Jurkat, Clone E6-1 (cell line): ENCODE measurements at places on chromosomes 12 and 14.

DNA sequence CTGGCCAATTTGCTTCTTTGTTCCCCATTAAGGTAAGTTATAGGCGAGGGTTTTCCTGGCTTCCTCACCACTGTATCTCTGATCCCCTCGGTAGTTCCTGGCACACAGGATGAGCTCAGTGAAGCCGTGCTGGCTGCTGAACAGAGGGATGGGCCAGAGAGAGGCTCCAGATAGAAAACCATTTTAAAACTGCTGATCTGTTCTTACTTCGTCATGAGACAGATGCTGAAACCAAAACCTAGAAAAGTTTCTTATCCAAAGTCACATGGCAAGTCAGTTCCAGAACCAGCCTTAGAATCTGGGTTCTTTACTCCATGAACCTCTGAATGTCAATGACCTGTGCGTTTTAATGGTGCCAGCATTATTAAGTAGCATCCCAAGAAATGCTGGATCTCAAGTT lies 76.3 kb upstream of the RIN3 start:
- DNase-seq, result no peak

GRCh38 chr14:63781686-63782085 lies 53.8 kb upstream of the SGPP1 start:
- no peak for DNase-seq

DNA sequence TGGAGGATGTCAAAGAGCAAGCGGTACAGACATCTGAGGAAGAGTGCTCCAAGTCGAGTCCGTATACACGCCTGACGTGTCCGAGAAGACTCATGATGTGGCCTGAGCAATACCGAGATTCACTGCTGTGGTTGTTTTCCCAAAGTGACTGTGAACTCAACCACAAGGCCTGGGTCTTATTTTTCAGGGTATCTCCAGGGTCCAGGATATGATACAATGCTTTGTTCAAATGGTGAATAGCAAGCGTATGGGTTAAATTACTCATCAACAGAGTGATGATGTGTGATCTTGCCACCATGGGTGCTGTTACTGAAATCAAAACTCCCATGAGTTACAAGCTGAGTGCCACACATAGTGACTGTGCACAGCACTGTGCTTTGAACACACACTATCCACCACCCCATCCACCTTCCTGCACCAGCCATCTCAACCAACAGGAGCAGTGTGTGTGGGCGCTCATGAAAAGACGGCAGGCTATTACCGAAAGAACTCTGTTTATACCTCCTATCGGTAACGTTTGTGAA lies 109.6 kb downstream of the BCAT1 start:
- DNase-seq, result no peak

DNA sequence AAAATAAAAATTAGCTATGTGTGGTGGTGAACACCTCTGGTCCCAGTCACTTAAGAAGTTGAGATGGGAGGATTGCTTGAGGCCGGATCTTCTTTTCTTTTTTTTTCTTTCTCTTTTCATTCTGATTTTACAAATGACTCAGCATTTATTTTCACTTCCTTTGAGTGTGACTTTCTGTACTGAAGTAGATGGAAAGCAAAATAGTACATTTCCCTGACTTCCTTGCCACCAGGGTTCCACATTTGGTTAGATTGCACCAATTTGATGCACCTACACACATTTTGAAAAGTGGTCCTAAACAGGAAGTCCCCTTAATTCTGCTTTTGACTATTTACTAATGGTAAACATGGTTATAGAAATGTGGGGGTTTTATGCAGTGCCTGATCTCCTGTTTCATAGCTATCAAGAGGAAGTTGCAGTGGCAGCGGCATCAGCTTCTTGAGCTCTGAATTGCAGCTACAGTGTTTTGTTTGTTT lies 13.0 kb upstream of the LEMD3 start:
- DNase-seq, result no peak

DNA sequence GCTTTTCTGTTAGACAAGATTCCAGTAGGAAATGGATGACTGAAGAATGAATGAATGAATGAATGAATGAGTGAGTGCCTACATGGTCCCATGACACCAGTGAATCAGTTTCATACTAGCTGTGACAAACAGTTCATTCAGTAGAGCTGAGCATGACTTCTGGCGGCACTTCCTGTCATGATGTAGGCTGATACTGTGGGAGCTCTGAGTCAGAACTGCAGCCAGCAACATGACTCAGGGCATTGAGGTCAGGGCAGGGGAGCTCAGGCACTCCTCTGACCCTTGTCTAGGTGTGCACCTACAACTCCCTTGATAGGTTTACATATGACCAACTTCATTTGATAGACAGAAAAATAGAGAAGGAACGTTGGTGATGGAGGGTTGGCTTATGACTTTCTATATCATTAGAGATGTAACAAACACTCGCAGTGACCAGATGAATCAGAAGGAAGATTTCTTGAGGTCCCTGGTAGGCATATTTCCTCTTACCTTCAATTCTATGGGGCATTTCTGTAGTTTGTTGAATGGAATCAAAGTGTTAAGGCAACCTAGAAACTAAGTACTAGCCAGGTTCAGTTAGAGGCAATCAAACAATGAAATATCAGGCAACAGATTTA lies 139.3 kb upstream of the ARHGAP5 start:
- peak; percentile 18 for DNase-seq

DNA sequence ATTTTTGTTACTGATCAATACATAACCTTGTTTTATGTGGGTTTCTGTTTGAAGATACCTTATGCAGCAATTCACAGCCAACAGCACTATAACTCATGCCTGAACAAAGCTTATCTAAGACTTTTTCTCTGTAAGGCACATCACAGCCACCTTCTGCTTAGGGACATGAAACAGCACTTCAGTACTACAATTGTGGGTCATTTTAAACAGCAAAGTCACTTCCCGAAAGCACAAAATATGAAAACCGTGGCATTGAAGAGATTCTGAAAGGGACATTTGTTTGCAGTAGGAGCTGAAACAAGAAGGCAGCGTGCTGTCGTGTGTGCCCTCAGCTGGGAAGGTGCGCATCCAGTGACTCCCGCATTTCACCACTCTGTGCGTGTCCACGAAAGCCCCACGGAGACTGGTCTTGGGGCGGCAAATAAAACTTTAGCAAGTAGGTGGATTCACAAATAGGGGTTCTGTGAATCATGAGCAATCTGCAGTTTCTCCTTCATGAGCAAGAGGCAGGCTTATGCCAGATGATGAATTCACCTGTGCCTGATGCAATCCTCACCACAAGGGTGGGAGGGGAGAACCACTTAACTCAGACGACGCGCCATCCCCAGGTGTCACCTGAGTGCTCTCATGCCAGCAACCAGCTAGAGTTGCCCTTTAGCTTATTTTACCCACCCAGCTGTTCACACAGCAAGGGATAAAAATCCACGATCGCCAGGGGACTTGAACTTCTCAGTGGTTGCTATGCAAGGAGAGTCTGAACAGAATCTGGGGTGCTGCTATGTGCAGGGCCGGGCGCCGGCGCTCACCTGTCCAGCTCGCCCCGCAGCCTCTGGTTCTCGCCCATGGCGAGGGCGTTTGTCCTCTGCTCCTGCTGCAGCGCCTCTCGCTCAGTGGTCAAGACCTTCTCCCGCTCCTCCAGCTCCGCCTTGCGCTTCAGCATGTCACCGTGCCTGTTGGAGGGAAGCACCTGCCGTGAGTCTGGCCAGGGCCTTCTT lies 54.9 kb upstream of the GPR68 start:
- DNase-seq, result peak; percentile 34

DNA sequence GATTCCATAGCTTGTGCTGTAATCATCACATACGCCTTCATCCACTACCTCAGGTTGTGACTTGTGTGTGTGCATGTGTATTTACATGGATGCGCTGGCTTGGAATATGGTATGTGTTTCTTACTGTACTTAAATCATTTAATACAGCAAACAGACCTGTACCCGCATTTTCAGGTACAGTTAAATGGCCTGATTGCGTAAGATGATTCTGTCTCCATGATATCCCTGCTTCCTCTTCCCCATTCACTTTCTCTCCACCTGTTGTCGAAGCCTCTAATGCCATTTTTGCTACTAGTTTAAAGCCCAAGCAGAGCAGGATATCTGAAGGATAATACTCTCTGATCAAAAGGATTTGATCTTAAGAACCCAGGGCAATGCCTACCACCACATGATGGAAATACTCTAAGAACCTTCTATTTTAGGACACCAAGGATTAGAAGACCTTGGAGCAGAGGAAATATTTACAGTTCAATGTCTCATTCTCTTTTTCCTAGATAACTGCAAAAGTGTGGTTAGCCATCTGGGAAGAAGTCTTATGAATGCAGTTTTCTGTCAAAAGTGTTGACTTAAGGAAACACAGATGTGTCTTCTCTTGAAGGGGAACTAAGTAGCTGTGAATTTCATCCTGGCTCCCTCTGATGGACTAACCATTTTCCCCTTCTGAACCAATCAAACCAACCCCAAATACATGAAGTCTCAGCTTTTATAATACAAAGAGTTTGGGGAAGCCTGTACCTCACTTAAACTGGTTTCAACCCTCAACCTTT lies 78.7 kb downstream of the HELB start:
- no peak for DNase-seq

DNA sequence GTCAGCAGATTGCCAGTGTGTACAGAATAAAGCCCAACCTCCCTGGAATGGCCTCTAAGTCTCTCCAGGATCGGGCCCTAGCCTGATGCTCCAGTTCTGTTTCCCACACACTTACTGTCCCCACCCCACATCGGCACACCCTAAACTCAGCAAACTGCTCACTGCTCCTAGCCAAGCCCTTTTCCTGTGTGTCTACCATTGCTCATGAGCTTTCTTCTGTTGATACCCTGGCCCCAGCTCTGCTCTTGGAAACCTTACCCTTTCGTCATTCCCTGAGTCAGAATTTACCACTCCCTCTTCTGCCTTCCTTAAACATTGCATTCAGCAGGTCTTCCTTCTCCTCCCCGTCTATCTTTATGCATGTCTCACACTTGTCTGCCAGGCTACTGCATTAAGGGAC lies 158.9 kb downstream of the TMX1 start:
- no peak for DNase-seq

- no peak for DNase-seq
These were observed 44.0 kb upstream of the SINHCAF start for GRCh38 chr12:31369712-31370521.

GRCh38 chr12:70948976-70949336 lies 28.4 kb upstream of the PTPRR start:
- DNase-seq, result no peak

DNA sequence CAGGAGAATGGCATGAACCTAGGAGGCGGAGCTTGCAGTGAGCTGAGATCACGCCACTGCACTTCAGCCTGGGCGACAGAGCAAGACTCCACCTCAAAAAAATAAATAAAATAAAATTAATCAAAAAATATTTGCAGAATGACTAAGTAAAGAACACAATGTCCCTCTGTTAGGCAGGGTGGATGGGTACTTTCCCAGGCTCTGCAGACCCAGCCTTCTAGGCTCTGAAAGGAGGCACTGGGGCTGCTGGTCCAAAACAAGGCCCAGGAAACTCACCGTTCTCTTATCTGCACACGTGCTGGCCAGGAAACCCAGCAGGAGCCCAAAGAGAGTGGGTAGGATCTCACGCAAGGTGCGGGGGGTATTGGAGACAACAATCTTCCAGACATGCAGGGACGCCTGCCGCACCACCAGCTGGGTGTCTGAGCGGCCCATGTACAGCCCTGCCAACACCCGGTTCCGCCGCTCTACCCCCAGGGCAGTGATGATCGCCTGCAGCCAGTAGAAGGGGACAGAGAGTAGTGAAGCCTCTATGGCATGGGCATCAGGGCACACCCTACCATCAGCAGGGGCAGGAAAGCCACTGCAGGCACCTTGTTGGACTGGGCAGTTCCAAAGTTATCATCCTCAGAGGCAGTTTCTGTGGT lies 25.8 kb upstream of the RAB35 start:
- DNase-seq, result no peak

- no peak for DNase-seq
These were observed 14.5 kb upstream of the CRIP2 start for GRCh38 chr14:105460116-105460515.

DNA sequence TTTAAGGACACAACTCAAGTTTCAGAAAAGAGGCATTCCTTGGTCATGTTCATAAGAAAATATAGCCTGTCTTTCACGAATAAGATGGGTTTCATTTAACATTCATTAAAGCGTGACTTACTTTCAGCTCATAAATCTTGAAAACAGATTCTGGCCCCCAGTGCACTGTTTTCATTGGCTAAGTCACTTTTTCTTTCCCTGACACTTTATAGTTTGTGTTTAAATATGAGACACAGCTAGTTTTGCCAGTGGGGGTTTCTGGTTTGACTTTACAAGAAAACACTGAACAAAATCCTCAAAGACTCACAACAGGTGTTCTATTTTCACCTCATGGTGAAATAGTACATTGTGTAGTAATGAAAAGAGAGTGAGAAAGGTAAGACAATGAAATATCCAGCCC lies 65.9 kb downstream of the PHLDA1 start:
- no peak for DNase-seq

DNA sequence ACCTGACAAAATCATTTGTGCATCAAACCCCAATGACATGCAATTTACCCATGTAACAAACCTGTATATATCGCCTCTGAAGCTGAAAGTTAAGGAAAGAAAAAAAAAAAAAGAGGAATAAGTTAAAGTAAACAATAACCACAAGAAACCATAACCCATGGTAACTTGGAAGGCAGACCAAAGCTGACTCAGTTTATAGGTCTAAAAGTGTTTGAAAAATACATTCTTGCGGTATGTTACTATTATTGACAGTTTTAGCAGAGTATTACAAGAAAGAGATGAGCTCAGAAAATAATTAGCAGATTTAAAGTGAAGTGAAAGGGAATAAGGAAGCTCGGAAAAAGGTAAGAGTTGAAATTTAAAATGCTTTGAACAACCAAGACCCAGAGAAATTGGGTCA lies 34.4 kb upstream of the MGAT4C start:
- DNase-seq, result no peak
